ENCODE measurements at places on chromosomes 3 and 15.
A peak's percentile ranks its signal among the peaks of the same experiment; 100 is the strongest.

- DNase-seq, result no peak
These were observed 12.9 kb downstream of the SNAPC5 start for GRCh38 chr15:66484539-66485112.

DNA sequence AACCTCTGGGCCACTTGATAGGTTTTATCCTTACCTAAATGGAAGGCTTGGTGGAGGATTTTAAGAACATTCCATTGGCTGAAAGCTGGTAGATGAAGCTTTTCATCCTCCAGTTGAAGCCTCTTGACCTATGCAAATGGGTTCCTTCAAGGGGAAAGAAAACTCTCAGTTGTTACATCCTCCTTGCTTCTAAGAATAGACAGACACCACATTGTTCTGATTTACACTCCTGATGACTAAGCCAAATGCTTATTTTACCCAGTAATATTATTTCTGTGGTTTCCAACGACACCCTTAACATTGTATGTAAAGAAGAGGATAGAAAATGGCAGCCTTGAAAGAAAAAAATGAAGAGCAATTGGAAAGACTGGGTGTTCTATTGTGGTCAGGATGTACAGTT lies 480.5 kb downstream of the OTOL1 start:
- DNase-seq, result no peak

- DNase-seq, result peak; percentile 37
These were observed 94.5 kb upstream of the ADAMTSL3 start for GRCh38 chr15:83559310-83559966.

- no peak for DNase-seq
These were observed 88.1 kb downstream of the MECOM start for GRCh38 chr3:169575381-169575780.

GRCh38 chr3:150828997-150829396 lies 66.0 kb upstream of the SIAH2 start:
- DNase-seq, result no peak

DNA sequence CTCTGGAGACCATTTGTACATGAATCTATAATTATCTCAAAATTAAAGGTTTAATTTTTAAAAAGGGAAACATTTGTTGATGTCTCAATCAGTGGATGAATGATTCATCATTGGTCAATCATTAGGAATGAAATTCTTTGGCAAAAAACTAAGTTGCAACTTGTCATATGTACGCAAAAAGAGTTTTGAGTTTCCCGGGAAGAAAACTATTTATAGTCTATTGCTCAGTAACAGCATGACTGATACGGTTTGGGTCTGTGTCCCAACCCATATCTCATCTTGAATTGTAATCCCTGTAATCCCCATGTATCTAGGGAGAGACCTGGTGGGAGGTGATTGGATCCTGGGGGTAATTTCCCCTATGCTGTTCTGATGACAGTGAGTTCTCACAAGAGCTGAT lies 765.8 kb upstream of the ROBO1 start:
- DNase-seq, result no peak

DNA sequence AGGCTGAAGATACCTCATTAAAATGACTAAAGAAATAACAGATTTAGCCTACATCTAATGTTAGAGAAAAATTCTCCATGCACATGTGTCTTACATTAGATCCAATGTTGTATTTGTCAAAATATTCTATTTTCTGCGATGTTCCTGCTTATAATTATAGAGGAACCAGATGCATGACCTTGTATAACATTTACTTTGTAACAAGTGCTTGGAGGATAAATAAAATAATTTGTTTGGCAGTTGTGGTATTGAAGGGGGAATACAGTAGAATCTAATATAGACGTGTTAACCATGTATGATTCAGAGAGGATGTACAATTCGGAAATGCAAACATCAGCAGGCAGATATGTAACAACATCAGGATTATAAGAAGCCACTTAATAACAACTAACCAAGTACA lies 922.2 kb downstream of the TUSC7 start:
- DNase-seq, result no peak

- no peak for DNase-seq
These were observed 5.3 kb upstream of the SPRED1 start for GRCh38 chr15:38247336-38247735.

DNA sequence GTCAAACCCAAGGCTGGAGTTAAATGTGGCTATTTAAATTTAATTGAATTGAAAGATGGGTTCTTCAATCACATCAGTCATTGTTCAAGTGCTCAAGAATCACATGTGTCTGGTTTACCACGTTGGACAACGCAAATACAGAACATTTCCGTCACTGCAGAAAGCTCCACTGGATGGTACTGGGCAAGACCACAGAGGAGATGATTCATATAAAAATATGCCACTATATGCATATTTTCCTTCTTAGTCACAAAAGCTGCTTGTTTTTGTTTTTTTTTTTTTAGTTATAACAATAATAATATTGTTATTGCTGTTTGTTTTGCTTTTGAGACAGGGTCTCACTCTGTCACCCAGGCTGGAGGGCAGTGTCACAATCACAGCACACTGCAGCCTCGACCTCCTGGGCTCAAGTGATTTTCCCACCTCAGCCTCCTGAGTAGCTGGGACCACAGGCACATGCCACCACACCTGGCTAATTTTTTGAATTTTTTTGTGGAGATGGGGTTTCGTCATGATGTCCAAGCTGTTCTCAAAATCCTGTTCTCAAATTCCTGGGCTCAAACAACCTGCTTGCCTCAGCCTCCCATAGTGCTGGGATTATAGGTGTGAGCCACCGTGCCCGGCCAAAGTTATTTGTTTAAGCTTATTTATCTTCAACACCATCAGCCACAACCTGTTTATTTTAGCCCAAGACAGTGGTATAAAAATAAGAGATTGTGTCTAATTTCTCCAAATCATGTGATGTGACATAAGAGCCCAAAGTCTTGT lies 19.4 kb downstream of the RTP3 start:
- no peak for DNase-seq

GRCh38 chr3:173615661-173616060 lies 218.1 kb downstream of the NLGN1 start:
- no peak for DNase-seq

DNA sequence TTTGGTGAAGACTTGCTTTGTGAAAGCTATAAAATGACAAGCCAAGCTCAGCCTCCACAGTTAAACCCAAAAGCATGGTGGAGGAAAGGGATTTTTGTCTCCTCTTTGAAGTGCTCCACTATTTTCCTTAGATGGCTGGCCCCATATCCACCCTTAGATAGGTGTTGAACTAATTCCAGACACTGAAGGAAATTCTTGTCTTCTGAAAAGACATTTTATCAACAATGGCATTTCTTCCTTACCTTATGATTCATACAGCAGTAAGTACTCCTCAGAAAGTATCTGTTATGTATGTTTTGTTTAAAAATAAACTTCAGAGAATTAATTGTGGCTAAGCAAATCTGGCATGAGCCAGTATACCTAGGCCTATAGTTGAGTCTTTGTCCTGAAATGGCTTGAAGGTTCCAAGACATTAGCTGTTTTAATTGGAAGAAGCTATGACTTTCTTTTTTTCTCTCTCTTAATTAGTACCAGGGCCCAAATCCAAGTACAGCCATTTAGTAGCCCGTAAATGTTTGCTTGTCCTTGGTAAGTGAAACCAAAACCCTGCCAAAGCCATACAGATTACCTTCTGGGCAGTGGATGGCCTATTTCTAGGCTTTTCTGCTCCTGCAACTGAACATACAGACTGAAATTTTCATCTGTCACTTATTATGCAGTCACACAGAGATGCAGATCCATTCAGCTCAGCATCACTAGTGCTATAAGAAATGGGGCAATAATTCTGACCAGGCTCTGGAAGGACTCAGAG lies 5.1 kb upstream of the BFSP2 start:
- no peak for DNase-seq

- DNase-seq, result no peak
These were observed 73.5 kb downstream of the LPP start for GRCh38 chr3:188227442-188227841.

- no peak for DNase-seq
These were observed 455.3 kb upstream of the ALCAM start for GRCh38 chr3:104911376-104911775.

- DNase-seq, result no peak
These were observed 356.2 kb downstream of the CNTN4 start for GRCh38 chr3:2454865-2455264.

DNA sequence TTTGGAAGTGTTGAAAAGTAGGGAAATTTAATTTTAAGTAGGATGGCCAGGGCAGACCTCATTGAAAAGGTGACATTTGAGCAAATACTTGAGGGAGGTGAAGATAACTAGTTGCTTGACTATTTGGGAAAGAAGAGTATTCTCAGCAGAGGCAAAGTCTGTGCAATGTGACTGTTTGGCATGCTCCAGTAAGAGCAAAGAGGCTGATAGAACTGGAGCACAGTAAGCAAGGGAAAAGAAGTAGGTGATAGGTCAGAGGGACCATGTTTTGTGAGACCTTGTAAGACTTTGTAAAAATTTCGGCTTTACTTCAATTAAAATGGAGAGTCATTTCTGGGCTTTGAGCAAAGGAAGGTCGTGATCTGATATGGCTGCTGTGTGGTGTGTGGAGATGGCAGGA lies 335.8 kb downstream of the ZIC1 start:
- DNase-seq, result no peak
